ENCODE measurements at places on chromosomes 1 and 21.

DNA sequence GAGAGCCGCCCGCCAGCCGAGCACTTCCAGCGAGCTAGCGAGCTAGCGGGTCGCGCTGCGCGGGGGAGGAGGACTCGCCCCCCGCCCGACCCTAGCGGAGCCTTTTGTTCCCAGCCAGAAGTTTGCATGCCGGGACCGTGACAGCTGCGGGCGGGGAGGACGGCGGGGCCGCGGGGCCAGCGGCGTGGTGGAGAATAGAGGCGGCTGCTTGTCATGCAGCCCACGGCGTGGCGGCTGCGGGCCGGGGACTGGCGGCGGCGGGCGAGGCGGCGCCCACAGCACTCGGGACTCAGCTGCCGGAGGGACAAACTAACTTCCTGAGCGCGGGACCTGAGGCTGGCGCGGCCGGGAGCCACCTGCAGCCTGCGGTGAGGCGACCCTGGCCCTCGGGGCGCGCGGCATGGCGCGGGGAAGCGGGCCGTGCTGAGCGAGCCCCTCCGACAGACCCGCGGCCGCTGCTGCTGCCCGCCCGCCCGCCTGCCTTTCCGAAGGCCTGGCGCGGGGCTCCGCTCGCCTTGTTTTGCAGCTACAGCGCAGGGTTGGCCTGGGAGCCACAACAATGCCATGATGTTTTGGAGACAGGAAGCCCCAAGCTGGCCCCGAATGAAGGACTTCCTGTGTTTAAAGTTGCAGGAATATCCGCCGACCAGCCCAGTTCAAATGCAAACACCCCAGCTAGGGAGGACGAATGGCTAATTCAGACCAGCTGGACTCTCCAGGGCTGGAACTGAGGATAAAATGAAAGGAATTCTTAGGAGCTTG is 82.2 kb upstream of the BMP8A start:
- DNase-seq, result peak; percentile 63

GRCh38 chr1:175000697-175001187 is 995 bp downstream of the CACYBP start:
- DNase-seq, result no peak

GRCh38 chr1:31297277-31298247 is 730 bp downstream of the ZCCHC17 start:
- no peak for DNase-seq

- no peak for DNase-seq
These were observed 93.9 kb downstream of the TBX19 start for GRCh38 chr1:168374566-168374965.

DNA sequence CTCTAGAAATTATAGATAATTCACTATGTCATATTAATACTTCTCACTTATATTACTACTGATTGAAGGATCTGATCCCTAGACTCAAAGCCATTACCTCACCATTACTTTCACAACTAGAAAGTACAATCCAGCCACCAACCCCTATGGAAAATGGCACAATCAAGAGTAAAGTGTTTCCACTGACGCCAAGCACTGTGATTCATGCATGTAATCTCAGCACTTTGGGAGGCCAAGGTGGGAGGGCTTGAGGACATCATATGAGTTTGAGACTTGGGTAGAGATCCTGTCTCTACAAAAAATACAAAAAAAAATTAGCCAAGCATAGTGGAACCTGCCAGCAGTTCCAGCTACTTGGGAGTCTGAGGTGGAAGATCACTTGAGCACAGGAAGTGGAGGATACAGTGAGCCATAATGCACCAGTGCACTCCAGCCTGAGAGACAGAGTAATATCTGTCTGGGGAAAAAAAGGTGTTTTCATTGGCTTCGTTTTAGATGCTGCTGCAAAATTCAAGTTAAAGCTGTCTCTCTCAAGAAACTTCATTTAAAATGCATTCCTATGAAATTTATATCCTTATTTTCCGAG is 126.5 kb downstream of the AKT3 start:
- DNase-seq, result no peak

GRCh38 chr1:46171351-46171750 is 3.5 kb upstream of the TSPAN1 start:
- DNase-seq, result no peak

DNA sequence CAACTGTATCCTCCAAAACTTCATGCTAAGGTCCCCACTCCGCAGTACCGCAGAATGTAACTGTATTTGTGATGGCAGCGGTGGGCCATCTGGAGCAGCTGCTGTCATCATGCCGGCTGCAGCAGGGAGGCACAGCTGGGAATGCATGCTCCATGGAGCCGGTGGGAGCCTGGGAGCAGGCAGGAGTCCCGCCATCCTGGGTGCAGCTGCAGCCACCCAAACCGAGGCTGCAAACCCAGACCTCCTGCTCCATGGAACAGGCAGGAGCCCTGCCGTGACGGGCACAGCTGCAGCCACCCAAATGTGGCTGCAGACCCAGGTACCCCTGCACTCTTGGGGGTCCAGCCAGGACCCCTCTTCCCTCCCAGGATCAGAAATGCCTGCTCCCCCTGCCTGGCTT is 80.3 kb downstream of the SCMH1 start:
- DNase-seq, result no peak

- no peak for DNase-seq
These were observed 55.8 kb upstream of the CLDN14 start for GRCh38 chr21:36535618-36536241.

- no peak for DNase-seq
These were observed 190.5 kb downstream of the APP start for GRCh38 chr21:25979845-25980616.

Measured in GM04504 (cell line).